ENCODE measurements at places on chromosomes 12 and 14.
A peak's percentile ranks its signal among the peaks of the same experiment; 100 is the strongest.

- H3K4me3 ChIP-seq = no peak overlapping the region
- DNase-seq = no peak
- no peak overlapping the region for H3K27ac ChIP-seq
These were observed 13.5 kb downstream of the KIF5A start for GRCh38 chr12:57563358-57563757.

DNA sequence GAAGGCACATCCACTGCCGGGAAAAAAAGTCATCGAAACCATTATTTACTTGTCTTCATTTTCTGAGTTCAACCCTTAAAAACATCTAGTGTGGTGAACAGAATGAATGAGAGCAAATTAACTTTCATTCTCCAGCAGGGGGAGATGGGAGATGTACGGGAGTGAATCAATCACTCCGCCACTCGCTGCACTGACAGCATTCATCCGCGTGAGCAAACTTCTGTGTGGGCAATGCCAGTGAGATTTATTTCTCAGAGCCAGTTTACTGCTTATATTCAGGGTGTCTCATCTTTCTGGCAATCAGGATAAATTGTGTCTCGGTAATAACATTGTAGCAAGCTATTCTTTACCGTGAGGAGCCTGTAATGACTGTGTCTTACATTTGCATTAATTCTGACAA lies 463.6 kb upstream of the MIS18BP1 start:
- no peaks in the 10 kb centered on the region for H3K27me3 ChIP-seq
- H3K27ac ChIP-seq = no peak overlapping the region
- no peaks in the 10 kb centered on the region for H3K36me3 ChIP-seq

DNA sequence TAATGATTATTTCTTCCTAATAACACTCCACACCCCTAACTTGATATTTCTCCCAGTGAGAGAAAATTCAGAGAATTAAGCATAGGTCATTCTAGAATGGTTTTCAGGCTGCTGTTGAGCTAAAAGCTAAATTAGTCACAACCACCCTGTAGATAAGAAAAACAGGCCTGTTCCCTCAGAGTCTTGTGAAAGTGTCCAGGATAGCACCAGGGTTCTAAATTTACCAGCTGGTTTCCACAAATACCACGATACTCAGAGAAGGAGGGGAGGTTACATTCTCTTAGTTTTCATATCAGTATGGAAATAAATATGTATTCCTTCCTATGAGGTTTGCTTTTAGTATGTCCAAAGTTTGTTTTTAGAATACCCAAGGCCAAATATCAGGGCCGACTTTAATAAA lies 66.0 kb upstream of the YARS2 start:
- peaks cover 15% of the 10 kb centered on the region for H3K36me3 ChIP-seq
- H3K27ac ChIP-seq = no peak overlapping the region
- H3K4me1 ChIP-seq = no peaks in the 10 kb centered on the region
- H3K4me3 ChIP-seq = no peak overlapping the region
- DNase-seq = no peak
- no peaks in the 10 kb centered on the region for H3K27me3 ChIP-seq

GRCh38 chr12:12880537-12880936 lies 10.8 kb upstream of the GPRC5A start:
- H3K4me1 ChIP-seq = peaks cover 18% of the 10 kb centered on the region
- no peak overlapping the region for H3K4me3 ChIP-seq
- no peaks in the 10 kb centered on the region for H3K36me3 ChIP-seq
- H3K27ac ChIP-seq = no peak overlapping the region
- no peak for DNase-seq

- no peaks in the 10 kb centered on the region for H3K27me3 ChIP-seq
- H3K4me1 ChIP-seq = peaks cover 59% of the 10 kb centered on the region
- no peak overlapping the region for H3K27ac ChIP-seq
- DNase-seq = peak; percentile 20
These were observed 10.2 kb downstream of the KITLG start for GRCh38 chr12:88570103-88570502.

DNA sequence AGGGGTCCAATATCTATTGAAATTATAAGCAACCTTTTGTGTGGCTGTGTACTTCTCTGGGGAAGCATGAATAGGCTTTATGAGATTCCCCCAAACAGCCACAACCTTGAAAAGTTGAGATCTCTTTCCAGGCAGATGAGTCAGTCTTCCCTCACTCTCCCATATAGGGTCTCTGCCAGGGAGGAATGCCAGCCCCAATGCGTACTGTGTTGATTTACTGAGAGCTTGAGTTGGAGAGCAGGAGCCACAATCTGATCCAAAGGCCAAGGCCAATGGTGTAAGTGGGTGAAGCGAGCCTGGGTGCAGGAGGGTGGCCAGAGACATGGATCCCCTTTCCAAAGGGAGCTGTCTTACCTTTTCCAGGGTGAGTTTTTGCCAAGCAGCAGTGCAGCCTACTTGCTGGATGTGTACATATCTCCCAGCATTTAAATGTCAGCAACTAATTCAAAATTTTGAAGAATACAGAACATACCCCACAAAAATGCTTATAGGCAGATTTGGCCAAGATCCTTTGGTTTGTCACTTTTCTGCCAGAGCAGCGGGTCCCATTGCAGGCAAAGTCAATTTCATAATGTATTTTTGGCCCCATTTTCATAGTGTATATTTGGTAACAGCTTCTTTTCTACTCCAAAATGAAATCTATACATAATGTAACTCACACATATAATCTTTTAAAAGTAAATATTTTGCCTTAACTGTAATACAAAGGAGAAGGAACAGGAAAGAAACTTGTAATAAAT lies 88.2 kb downstream of the TBC1D30 start:
- peak; percentile 33 for DNase-seq
- no peaks in the 10 kb centered on the region for H3K36me3 ChIP-seq
- no peak overlapping the region for H3K4me3 ChIP-seq
- H3K27ac ChIP-seq = no peak overlapping the region
- H3K27me3 ChIP-seq = no peaks in the 10 kb centered on the region

Data from stomach (tissue), 19 donors.